CD4-positive, alpha-beta memory T cell (primary cell): ENCODE measurements at places on chromosomes 2 and 18. TPM values are rescaled to one million over a fixed set of nuclear protein-coding genes. Genes with fewer than 3 reads are reported as not detected.

The SOS1 gene
- 25.6 TPM for polyA plus RNA-seq

DNA sequence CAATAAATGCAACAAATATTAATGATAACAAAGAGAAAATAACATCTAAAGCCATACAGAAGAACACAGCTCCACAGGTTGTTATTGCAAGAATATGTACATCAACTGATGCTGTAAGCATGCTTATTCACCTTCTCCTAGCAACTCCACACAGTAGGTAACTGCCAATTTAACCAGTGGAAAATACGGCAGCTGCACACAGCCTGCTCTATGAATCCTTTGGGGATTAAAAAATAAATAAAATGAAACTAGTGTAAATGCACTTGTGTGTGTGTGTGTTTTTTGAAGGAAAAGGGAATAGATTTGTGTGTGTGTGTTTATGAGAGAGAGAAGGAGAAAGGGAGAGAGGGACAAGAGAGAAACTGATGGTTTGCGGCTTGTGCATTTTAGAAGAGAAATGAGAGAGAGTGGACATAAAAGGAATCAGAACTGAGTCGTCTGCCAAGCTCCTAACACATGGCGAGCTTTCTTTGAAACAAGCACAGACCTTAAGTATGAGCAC is 96.2 kb upstream of the PDE1A start:
- no peak overlapping the region for H3K27ac ChIP-seq
- no peaks in the 10 kb centered on the region for H3K4me1 ChIP-seq
- no peaks in the 10 kb centered on the region for H3K36me3 ChIP-seq
- no peak for DNase-seq

DNA sequence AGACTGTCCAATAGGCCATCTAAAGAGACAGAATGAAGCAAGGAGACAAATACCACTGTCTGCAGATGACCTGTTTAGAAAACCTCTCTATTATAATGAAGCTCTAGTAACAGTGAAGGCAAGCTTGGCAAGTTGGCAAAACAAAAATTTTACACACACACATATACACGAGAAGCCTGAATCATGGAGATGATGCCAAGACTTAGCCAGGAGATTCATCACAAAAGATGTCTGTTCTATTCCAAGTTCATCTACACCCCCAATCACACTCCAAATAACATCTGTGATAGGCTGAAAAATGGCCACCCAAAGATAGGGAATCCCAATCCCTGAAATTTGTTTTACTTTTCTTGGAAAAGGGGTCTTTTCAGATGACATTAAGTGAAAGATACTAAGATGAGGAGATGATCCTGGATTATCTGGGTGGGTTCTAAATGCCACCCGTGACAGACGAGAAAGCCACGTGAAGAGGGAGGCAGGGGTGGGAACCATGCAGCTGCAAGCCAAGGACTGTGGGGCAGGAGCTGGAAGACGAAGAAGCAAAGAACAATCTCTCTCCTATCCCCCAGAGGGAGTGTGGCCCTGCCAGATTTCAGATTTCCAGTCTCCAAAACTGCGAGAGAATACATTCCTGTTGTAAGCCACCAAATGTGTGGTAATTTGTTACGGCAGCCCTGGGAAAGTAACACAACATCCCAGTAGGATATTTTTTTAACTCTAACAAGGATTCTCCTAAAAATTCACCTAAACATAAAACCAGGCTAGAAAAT is 20.0 kb downstream of the HDLBP start:
- no peaks in the 10 kb centered on the region for H3K36me3 ChIP-seq
- peaks cover 44% of the 10 kb centered on the region for H3K4me1 ChIP-seq
- no peaks in the 10 kb centered on the region for H3K27me3 ChIP-seq

GRCh38 chr2:153004627-153005026 is 286.2 kb downstream of the ARL6IP6 start:
- H3K4me1 ChIP-seq: no peaks in the 10 kb centered on the region
- H3K36me3 ChIP-seq: no peaks in the 10 kb centered on the region
- no peak overlapping the region for H3K4me3 ChIP-seq
- no peak overlapping the region for H3K27ac ChIP-seq
- no peaks in the 10 kb centered on the region for H3K27me3 ChIP-seq

GRCh38 chr2:102401456-102401855 is 21.5 kb upstream of the IL18RAP start:
- DNase-seq: no peak
- no peak overlapping the region for H3K27ac ChIP-seq
- H3K36me3 ChIP-seq: no peaks in the 10 kb centered on the region
- H3K4me1 ChIP-seq: no peaks in the 10 kb centered on the region
- no peaks in the 10 kb centered on the region for H3K27me3 ChIP-seq

The DNAH7 gene
- not detected for polyA plus RNA-seq

- no peak within 1 kb of the TSS for H3K27ac ChIP-seq
- no peaks in the 10 kb centered on the region for H3K36me3 ChIP-seq
Measured at GRCh38 chr18:57146956-57147636, at the start of gene BOD1L2. TSS of gene BOD1L2 (plus strand) at chr18:57147087. CDS start at chr18:57147313, 226 bp downstream.

The CNGA3 gene
- polyA plus RNA-seq: not detected

GRCh38 chr2:176555781-176556180 is 286.5 kb downstream of the MTX2 start:
- H3K36me3 ChIP-seq: no peaks in the 10 kb centered on the region
- H3K27me3 ChIP-seq: peaks cover 3% of the 10 kb centered on the region
- no peak overlapping the region for H3K4me3 ChIP-seq
- peaks cover 10% of the 10 kb centered on the region for H3K4me1 ChIP-seq

DNA sequence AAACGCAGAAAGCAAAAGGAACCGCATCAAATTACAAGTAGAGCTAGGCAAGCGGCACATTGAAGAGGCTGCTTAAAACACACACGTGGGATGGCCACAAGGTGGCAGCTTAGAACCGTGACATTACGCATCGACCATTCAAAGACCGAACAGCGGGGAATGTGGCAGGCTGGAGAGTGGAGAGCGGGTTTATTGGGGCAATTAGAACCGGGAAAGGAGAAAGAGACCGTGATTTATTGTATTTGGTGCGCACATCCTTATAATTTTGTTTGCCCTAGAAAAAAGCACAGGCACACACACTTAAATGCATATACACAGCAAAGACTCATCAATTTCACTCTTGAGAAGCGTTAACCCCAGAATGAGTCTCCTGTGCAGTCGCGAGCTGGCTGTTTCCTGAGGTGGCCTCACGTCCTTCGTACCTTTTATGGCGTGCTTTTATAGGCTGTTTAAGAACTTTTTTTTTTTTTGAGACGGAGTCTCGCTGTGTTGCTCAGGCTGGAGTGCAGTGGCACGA is 31.7 kb upstream of the MEP1B start:
- H3K4me3 ChIP-seq: no peak overlapping the region
- peaks cover 10% of the 10 kb centered on the region for H3K4me1 ChIP-seq
- no peaks in the 10 kb centered on the region for H3K36me3 ChIP-seq
- H3K27ac ChIP-seq: no peak overlapping the region
- no peaks in the 10 kb centered on the region for H3K27me3 ChIP-seq

- H3K4me3 ChIP-seq: no peak overlapping the region
- no peaks in the 10 kb centered on the region for H3K4me1 ChIP-seq
- no peak for DNase-seq
Measured at GRCh38 chr2:131027566-131028528, 65.4 kb downstream of the FAM168B start.

The POLE4 gene
- polyA plus RNA-seq: 169 TPM

DNA sequence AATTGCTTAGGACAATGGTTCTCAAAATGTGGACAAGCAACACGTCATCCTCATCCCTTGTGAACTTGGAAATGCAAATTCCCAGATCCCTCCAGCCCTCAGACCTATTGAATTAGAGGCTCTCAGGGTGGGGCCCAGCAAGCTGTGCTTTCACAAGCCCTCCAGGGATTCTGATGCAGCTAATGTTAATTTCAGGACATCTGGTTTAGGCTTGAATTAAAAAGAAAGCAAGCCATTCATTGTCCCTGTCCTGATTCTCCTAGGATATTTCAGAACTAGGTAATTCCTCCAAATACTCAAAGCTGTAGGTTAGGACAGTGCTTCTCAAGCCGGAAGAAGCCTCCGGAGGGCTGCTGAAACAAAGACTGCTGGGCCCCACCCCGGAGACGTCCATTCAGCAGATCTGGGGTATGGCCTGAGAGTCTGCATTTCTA is 26.0 kb upstream of the GLI2 start:
- no peak overlapping the region for H3K27ac ChIP-seq
- H3K4me1 ChIP-seq: no peaks in the 10 kb centered on the region
- no peak for DNase-seq
- H3K27me3 ChIP-seq: no peaks in the 10 kb centered on the region
- no peak overlapping the region for H3K4me3 ChIP-seq
- H3K36me3 ChIP-seq: no peaks in the 10 kb centered on the region

The FAM210A gene
- polyA plus RNA-seq: 13.7 TPM

GRCh38 chr2:88606371-88607030 is 20.8 kb downstream of the EIF2AK3 start:
- no peak overlapping the region for H3K27ac ChIP-seq
- no peak for DNase-seq
- H3K4me1 ChIP-seq: no peaks in the 10 kb centered on the region
- peaks cover 3% of the 10 kb centered on the region for H3K36me3 ChIP-seq

The GLI2 gene
- not detected for polyA plus RNA-seq

DNA sequence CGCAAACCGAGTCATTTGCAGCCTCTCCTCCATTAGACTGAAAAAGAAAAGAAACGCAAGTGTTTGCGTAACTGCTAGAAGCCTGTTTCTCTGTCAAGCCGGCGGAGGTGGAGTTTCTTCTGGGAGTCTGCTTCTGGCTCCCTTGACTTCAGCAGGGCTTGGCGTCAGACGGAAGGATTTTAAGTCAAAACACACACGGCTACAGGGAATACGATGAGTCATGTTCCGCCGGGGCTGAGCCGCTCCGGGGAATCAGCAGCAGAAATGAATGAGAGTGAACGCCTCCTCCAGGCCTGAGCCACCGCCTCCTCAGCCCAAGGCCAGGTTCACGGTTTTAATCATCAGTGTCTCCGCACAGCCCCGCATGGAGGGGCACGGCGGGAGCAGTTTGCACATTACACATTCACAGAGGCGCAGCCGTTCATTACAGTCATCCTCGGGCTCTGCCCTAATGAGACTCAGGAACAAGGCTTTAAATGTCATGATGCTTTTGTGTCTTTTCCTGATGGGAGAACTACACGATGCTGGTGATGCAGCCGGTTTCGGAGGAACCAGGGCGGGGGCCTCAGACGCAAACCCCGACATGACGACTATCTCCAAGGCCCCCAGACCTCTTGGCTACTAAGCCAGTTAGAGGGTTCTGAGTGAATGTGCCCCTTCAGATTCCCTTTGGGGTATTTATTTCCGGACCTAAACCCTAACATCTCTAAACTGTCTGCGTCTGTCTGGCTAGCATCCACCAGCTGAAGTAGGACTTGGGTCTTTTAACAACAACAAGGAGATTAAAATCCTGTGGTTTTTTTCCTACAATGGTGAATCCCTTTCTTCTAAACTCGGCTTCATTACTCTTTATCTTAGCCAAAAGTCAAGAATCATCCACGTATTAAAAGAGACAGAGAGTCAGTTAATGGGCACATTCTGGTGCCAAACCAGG is 11.1 kb upstream of the SCG2 start:
- DNase-seq: no peak
- no peaks in the 10 kb centered on the region for H3K27me3 ChIP-seq
- H3K4me3 ChIP-seq: no peak overlapping the region
- no peaks in the 10 kb centered on the region for H3K4me1 ChIP-seq
- no peak overlapping the region for H3K27ac ChIP-seq

The PROKR1 gene
- polyA plus RNA-seq: not detected

GRCh38 chr2:123080331-123080730 is 944.8 kb upstream of the CNTNAP5 start:
- no peaks in the 10 kb centered on the region for H3K27me3 ChIP-seq
- H3K36me3 ChIP-seq: no peaks in the 10 kb centered on the region
- H3K4me1 ChIP-seq: no peaks in the 10 kb centered on the region
- no peak for DNase-seq
- no peak overlapping the region for H3K27ac ChIP-seq

DNA sequence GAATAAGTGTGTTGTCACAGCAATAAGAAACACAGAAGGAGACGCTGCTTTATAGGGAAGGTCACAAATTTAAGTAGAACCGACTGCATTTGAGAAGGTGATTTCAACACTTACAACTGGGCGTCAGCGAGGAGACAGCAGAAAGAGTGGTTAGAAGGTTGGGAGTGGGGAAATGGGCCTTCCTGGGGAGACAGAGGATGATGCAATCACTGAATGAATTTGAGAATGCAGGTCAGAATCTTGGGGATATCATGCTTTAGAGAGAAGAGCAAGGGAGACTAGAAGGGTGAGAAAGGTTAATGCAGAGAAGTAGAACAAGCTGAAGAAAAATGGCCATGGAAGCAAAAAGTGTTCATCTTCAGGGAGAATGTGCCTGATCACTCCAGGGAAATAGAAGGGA is 616.1 kb upstream of the FAM98A start:
- H3K4me1 ChIP-seq: no peaks in the 10 kb centered on the region
- H3K36me3 ChIP-seq: no peaks in the 10 kb centered on the region
- H3K27ac ChIP-seq: no peak overlapping the region
- DNase-seq: no peak
- H3K4me3 ChIP-seq: no peak overlapping the region
- H3K27me3 ChIP-seq: no peaks in the 10 kb centered on the region

- H3K4me3 ChIP-seq: no peak overlapping the region
- peaks cover 5% of the 10 kb centered on the region for H3K4me1 ChIP-seq
- no peaks in the 10 kb centered on the region for H3K27me3 ChIP-seq
- H3K27ac ChIP-seq: no peak overlapping the region
- no peak for DNase-seq
- no peaks in the 10 kb centered on the region for H3K36me3 ChIP-seq
Measured at GRCh38 chr2:84492571-84492970, 23.7 kb upstream of the DNAH6 start.

The ZNF385B gene
- polyA plus RNA-seq: not detected

The C2orf92 gene
- polyA plus RNA-seq: not detected

GRCh38 chr2:134459706-134460406 is 206.0 kb downstream of the MGAT5 start:
- no peak for DNase-seq
- no peaks in the 10 kb centered on the region for H3K27me3 ChIP-seq
- H3K4me1 ChIP-seq: no peaks in the 10 kb centered on the region
- H3K4me3 ChIP-seq: no peak overlapping the region

The EVA1A gene
- polyA plus RNA-seq: not detected

- H3K36me3 ChIP-seq: peaks cover 56% of the 10 kb centered on the region
- H3K4me1 ChIP-seq: no peaks in the 10 kb centered on the region
- H3K27me3 ChIP-seq: no peaks in the 10 kb centered on the region
- H3K4me3 ChIP-seq: no peak overlapping the region
Measured at GRCh38 chr2:24304631-24305030, 55.7 kb downstream of the ITSN2 start.

The TUBA3E gene
- polyA plus RNA-seq: not detected

DNA sequence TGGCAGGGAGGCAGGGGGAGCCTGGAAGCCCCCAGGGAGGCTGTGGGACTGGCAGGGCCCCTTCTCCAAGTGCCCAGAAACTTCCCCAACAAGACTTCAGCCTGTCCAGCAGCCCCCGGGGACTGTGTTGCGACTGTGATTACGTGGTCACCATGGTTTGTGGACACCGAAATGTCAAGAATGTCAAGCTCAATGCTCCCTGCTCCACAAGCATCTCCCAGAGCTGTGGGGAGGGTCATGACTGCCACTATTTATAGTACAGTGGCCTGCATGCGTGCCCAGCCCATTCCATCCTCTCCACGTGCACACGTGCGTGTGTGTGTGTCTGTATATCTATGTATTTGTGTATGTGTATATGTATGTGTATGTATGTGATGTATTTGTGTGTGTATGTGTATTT is 93.8 kb upstream of the MBOAT2 start:
- H3K4me3 ChIP-seq: no peak overlapping the region
- no peaks in the 10 kb centered on the region for H3K27me3 ChIP-seq
- no peak for DNase-seq
- no peak overlapping the region for H3K27ac ChIP-seq
- H3K36me3 ChIP-seq: no peaks in the 10 kb centered on the region

GRCh38 chr18:59697236-59697932 is at the start of gene CCBE1:
TSS of gene CCBE1 (minus strand) at chr18:59697423.
- H3K4me1 ChIP-seq: no peaks in the 10 kb centered on the region
- peaks cover 5% of the 10 kb centered on the region for H3K27me3 ChIP-seq
- DNase-seq: no peak
- H3K27ac ChIP-seq: no peak within 1 kb of the TSS
- H3K4me3 ChIP-seq: no peak within 1 kb of the TSS
